Sigmoid colon (tissue), 7 donors: ENCODE measurements at places on chromosomes 3 and 15. TPM values are rescaled to one million over a fixed set of nuclear protein-coding genes. Genes with fewer than 3 reads are reported as not detected.

The SIDT1 gene
- total RNA-seq, result 1.1 TPM

The CLDN16 gene
- total RNA-seq, result not detected

The TMC3 gene
- total RNA-seq, result 0.68 TPM

The GCSAM gene
- not detected for total RNA-seq

The KNG1 gene
- total RNA-seq, result not detected

The SAMD7 gene
- total RNA-seq, result not detected

The PLCH1 gene
- total RNA-seq, result 0.36 TPM

The MUC13 gene
- 1.4 TPM for total RNA-seq

DNA sequence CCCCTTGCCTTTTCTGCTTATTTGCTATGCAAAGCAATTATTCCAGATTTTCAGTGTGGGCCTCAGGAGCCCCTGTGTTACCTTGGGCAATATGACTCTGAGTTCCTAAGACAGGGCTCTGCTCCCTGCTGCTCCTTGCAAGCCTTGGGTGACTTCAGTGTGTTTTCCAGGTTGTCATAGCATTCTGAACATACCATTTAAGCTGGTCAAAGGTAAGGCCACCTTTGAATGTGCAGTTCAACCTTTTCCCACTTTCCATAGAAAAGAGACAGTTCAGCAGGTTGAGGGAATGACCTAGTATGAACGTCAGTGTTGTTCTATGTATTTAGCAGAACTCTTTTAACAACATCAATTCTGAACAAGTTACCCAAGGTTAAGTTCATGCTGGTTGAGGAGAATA lies 302.2 kb downstream of the PTPRG start:
- H3K27me3 ChIP-seq, result no peaks in the 10 kb centered on the region
- DNase-seq, result no peak
- no peak overlapping the region for H3K4me3 ChIP-seq
- H3K4me1 ChIP-seq, result no peaks in the 10 kb centered on the region
- H3K36me3 ChIP-seq, result no peaks in the 10 kb centered on the region
- H3K27ac ChIP-seq, result no peak overlapping the region

DNA sequence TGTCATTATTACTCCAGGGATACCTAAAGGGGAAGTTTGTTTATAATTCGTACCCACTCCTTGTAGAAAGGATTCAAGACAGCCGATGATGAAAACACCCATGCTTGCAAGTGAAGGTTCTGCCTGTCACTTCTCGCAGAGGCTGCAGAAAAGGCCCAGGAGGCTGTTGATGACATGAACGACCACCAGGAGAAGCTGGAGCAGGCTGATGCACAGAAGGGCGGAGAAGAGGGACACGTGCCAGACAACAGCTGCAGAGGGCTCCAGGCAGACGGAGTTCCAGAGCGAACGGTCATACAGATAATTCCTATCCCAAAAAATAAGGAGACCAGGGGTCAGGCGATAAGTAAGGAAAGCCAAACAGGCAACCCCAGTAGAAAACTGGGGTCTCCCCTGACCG lies 5.7 kb upstream of the DYNLT2B start:
- no peak overlapping the region for H3K4me3 ChIP-seq
- H3K27me3 ChIP-seq, result peaks cover 11% of the 10 kb centered on the region
- no peak for DNase-seq
- peaks cover 5% of the 10 kb centered on the region for H3K4me1 ChIP-seq

GRCh38 chr3:115930168-115930567 lies 306.9 kb downstream of the GAP43 start:
- H3K4me3 ChIP-seq, result no peak overlapping the region
- H3K27ac ChIP-seq, result no peak overlapping the region

- H3K27me3 ChIP-seq, result no peaks in the 10 kb centered on the region
- H3K4me3 ChIP-seq, result no peak overlapping the region
- H3K4me1 ChIP-seq, result no peaks in the 10 kb centered on the region
- no peaks in the 10 kb centered on the region for H3K36me3 ChIP-seq
Observed at GRCh38 chr3:140731440-140732119, 53.7 kb downstream of the TRIM42 start.

- H3K36me3 ChIP-seq, result no peaks in the 10 kb centered on the region
- H3K27ac ChIP-seq, result no peak overlapping the region
- peak; percentile 69 for DNase-seq
Observed at GRCh38 chr3:20054549-20054987, 14.3 kb downstream of the KAT2B start.

- H3K36me3 ChIP-seq, result no peaks in the 10 kb centered on the region
- no peak overlapping the region for H3K27ac ChIP-seq
- DNase-seq, result no peak
- no peak overlapping the region for H3K4me3 ChIP-seq
Observed at GRCh38 chr3:24523988-24524727, 29.5 kb upstream of the THRB start.

- H3K4me3 ChIP-seq, result no peak overlapping the region
- peak overlapping the region; percentile 64 for H3K27ac ChIP-seq
- DNase-seq, result no peak
- H3K27me3 ChIP-seq, result no peaks in the 10 kb centered on the region
- peaks cover 41% of the 10 kb centered on the region for H3K36me3 ChIP-seq
Observed at GRCh38 chr3:58104151-58104550, 95.9 kb downstream of the FLNB start.

GRCh38 chr3:141065258-141065657 lies 14.1 kb downstream of the SPSB4 start:
- H3K36me3 ChIP-seq, result no peaks in the 10 kb centered on the region
- peak; percentile 47 for DNase-seq
- no peak overlapping the region for H3K27ac ChIP-seq
- no peak overlapping the region for H3K4me3 ChIP-seq

DNA sequence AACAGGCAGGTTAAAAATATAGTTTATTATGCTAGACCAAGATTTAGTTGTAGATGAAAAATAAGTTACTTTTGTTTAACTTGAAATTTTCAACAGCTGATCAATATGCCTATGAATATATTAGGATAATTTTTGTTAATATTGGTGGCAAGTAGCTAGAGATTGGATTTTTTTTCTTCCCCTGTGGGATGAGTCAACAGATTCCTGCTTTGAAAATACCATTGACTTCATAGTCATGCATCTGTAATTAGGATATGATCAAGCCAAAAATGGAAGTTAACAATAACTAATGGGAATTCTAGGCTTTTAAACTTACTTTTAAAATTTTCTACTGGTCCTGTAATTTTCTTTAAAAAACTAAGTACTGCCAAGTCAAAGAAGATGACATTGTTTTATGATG lies 211.7 kb downstream of the ZIC1 start:
- no peak for DNase-seq
- H3K4me1 ChIP-seq, result no peaks in the 10 kb centered on the region
- no peaks in the 10 kb centered on the region for H3K36me3 ChIP-seq
- no peak overlapping the region for H3K27ac ChIP-seq

GRCh38 chr15:48891232-48891765 lies 13.4 kb downstream of the EID1 start:
- no peak overlapping the region for H3K4me3 ChIP-seq
- H3K27ac ChIP-seq, result no peak overlapping the region
- H3K36me3 ChIP-seq, result no peaks in the 10 kb centered on the region

DNA sequence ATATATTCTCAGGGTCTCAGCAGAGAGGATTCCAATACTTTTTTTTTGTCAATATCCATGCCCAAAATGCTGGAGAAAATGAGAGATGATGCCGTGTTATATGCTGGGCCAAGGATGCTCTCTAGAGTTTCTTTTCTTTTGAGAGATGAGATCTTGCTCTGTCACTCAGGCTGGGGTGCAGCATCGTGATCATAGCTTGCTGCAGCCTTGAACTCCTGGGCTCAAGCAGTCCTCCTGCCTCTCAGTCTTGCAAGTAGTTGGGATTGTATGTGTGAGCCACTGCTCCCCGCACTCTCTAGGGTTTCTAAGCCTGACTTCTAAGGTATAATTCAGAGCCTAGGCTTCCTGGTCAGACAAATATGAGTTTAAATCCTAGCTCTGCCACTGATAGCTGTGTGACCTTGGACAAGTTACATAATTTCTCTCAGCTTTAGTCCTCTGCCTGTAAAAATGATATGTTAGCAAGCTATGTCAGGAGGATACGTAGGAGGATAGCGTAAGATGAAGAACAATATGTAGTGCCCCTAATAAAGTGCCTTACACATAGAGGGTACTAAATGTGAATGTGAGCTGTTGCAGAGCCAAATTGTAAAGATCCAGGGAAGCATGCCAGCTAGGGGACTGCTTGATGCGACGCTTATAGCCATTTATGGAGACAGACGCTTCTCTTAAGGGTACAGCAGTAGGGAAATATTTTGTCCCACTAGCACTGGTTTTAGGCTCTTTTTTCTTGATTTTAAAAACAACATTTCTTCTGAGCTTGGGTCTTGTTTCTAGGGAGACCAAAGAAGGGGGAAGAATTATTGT lies 7.4 kb downstream of the STARD9 start:
- peaks cover 54% of the 10 kb centered on the region for H3K4me1 ChIP-seq
- no peaks in the 10 kb centered on the region for H3K27me3 ChIP-seq
- DNase-seq, result no peak
- no peaks in the 10 kb centered on the region for H3K36me3 ChIP-seq

- no peaks in the 10 kb centered on the region for H3K27me3 ChIP-seq
- DNase-seq, result no peak
- H3K27ac ChIP-seq, result no peak overlapping the region
- H3K4me1 ChIP-seq, result peaks cover 14% of the 10 kb centered on the region
- H3K36me3 ChIP-seq, result no peaks in the 10 kb centered on the region
- H3K4me3 ChIP-seq, result no peak overlapping the region
Observed at GRCh38 chr3:51678641-51679040, 7.6 kb downstream of the TEX264 start.

DNA sequence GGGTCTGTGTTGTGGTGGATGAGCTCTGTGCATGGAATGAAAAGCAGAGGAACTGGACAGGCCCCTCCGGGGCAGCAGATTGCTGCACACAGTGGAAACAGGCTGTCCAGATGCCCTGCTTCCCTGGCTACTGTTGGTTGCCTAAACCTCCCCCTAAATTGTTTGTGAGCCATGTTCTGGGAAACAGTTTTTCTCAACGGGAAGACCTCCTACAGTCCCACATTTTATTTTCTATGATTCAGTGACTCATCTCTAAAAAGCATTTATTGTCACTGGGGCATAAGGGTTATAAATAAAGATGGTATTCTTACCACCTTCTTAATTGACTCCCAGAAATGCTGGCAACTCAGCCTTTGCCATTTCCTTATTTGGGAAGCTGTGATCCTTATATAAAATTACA lies 20.3 kb upstream of the PTPN9 start:
- no peaks in the 10 kb centered on the region for H3K4me1 ChIP-seq
- no peak overlapping the region for H3K4me3 ChIP-seq
- peaks cover 13% of the 10 kb centered on the region for H3K36me3 ChIP-seq
- DNase-seq, result no peak

- no peaks in the 10 kb centered on the region for H3K4me1 ChIP-seq
- H3K27me3 ChIP-seq, result no peaks in the 10 kb centered on the region
- H3K36me3 ChIP-seq, result peaks cover 17% of the 10 kb centered on the region
- no peak overlapping the region for H3K4me3 ChIP-seq
- no peak for DNase-seq
Observed at GRCh38 chr15:72732086-72732485, 46.1 kb downstream of the BBS4 start.

DNA sequence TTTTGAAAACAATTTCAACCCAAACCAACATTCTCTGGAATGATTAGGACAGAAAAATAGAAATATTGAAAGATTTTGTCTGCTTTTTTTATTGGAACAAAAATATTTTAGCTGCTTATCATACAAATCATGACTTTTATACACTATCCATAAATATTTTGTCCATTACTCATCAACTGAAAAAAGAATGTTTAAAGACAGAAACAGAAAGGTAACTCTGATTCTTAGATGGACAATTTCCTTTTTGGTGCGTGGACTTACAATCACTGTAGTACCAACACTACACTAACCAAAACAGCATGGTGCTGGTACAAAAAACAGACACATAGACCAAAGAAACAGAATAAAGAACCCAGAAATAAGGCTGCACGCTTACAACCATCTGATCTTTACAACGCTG lies 582.8 kb upstream of the CCDC54 start:
- DNase-seq, result no peak
- no peaks in the 10 kb centered on the region for H3K27me3 ChIP-seq
- no peaks in the 10 kb centered on the region for H3K4me1 ChIP-seq
- no peak overlapping the region for H3K27ac ChIP-seq

DNA sequence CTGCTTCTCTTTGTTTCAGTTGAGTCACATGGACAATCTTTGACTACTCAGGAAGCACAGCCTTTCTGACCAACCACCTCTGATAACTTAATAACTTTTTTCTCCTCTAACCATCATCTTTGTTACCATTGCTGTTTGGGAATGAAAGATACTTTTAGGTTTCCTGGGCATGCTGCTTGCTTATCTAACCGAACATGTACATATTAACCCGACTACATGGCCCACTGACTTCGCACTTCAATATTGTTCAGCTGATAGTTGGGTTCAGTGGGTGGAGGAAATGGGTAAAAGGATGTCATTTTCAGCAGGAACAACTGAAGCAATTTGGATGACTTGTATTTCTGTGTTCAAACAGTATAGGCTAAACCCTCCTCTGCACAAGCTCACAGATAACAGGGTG lies 214.3 kb downstream of the SQOR start:
- H3K4me1 ChIP-seq, result no peaks in the 10 kb centered on the region
- no peak for DNase-seq
- H3K27me3 ChIP-seq, result no peaks in the 10 kb centered on the region
- H3K27ac ChIP-seq, result no peak overlapping the region

GRCh38 chr3:127473244-127474024 lies 117.1 kb downstream of the TPRA1 start:
- H3K36me3 ChIP-seq, result no peaks in the 10 kb centered on the region
- no peak overlapping the region for H3K27ac ChIP-seq

DNA sequence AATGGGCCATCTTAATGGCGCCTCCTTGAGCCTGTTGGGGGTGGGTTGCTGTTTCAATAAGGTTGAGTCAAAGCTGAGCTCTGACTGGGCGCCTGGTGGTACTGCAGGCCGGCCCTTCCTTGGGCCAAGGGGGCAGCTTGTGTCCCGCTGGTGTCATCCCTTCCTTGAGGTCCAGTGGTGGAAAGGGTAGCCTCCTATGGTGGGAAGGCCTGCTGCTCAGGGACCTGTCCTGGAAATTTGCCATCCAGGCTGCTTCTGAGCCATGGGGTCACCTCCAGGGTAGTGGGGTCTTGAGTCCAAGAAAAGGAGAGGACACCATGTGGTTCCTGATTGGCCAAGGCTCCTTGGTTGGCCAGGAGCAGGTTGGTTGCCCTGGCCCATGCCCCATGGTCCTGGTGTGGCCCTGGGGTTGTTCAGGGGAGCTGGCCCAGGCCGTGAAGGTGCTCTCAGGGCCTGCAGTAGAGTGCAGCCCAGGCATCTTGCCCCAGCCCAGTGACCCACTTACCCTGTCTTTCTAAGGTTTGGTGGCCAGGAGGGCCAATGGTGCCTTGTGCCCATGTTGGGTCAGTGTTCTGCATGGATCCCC lies 188.7 kb downstream of the UBE3A start:
- H3K27ac ChIP-seq, result no peak overlapping the region
- no peak overlapping the region for H3K4me3 ChIP-seq
- no peaks in the 10 kb centered on the region for H3K27me3 ChIP-seq
- DNase-seq, result peak; percentile 41
